Ascending aorta (tissue), 2 donors: ENCODE measurements at places on chromosomes 4 and X. TPM values are rescaled to one million over a fixed set of nuclear protein-coding genes. Genes with fewer than 3 reads are reported as not detected.

The AFP gene
- total RNA-seq = not detected

The XG gene
- total RNA-seq = 1.3 TPM

GRCh38 chrX:5823903-5824302, 404.8 kb downstream of the NLGN4X start:
- no peak for DNase-seq

DNA sequence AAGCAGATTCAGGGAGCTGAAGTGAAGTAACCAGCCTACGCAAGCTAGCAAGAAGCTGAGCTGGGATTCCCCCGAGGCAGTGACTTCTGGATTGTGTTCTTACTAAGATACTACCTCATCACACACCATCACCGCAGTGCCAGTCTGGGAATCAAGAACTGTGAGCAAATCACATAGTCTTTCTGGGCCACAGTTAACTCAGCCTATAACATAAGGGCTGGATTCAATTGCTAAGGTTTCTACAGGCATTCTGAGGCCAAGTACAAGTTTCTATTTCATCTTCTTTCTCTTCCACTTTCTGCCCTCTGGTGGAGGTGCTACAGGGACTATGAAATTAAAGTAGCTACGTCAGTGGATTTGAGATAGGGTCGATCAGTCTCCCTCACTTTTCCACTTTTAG, 1.4 kb upstream of the CORIN start:
- DNase-seq = no peak

GRCh38 chr4:171817026-171817425, 3.8 kb downstream of the GALNTL6 start:
- DNase-seq = no peak
